ENCODE measurements at places on chromosomes 11 and 22.

- DNase-seq, result no peak
These were observed 37.1 kb downstream of the KCNQ1OT1 start for GRCh38 chr11:2662430-2663299.

GRCh38 chr22:37329238-37330140, 47.2 kb downstream of the CYTH4 start:
- DNase-seq, result no peak

GRCh38 chr11:64206457-64207255, at the start of gene FERMT3:
FERMT3 (plus strand) TSS chr11:64206721; CDS start chr11:64207365, 644 bp downstream.
- DNase-seq, result no peak

DNA sequence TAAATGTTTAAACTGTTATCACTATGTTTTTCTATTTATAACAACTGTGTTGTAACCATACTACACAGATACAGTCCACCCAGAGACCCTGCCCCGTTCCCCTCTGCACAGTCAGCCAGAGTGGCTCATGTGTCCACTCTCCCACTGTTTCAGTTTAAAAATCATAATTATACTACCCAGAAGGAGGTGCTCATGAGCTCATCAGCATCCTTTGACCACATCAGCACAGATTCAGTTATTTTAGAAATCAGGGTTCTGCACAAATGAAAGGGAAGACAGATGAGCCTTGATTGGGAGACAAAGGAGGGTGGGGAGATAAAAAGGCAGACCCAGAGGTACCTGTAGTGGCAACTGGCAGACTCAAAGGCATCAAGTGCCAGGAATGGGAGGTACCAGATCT, 124.3 kb downstream of the RCN1 start:
- DNase-seq, result no peak

GRCh38 chr11:113705871-113706655, at the start of gene TMPRSS5:
TMPRSS5 (minus strand) TSS chr11:113706308; CDS start chr11:113706224, 84 bp downstream.
- no peak for DNase-seq

DNA sequence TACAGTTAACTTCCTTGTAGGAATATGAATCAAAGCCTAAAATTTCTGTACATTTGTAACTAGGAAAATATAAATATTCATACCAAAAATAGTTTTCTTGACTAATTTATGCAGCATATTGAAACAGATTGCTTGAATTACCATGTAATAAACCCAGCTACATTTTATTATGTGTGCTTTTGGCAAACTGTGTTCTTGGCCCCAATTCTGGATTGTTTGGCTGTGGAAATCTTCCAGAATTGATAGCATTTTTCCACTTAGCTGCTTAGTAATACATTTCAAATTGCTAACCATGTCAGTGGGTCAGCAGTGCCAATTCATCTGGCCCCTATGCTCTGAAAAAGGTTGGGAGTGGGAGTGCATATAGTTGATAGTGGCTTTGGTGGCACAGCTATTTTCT, 32.3 kb downstream of the PDHX start:
- DNase-seq, result no peak

GRCh38 chr11:65858681-65859087, 704 bp upstream of the CFL1 start:
- no peak for DNase-seq
